Lung microvascular endothelial cell (primary cell): ENCODE measurements at places on chromosomes 6 and 20. TPM values are rescaled to one million over a fixed set of nuclear protein-coding genes. Genes with fewer than 3 reads are reported as not detected.

DNA sequence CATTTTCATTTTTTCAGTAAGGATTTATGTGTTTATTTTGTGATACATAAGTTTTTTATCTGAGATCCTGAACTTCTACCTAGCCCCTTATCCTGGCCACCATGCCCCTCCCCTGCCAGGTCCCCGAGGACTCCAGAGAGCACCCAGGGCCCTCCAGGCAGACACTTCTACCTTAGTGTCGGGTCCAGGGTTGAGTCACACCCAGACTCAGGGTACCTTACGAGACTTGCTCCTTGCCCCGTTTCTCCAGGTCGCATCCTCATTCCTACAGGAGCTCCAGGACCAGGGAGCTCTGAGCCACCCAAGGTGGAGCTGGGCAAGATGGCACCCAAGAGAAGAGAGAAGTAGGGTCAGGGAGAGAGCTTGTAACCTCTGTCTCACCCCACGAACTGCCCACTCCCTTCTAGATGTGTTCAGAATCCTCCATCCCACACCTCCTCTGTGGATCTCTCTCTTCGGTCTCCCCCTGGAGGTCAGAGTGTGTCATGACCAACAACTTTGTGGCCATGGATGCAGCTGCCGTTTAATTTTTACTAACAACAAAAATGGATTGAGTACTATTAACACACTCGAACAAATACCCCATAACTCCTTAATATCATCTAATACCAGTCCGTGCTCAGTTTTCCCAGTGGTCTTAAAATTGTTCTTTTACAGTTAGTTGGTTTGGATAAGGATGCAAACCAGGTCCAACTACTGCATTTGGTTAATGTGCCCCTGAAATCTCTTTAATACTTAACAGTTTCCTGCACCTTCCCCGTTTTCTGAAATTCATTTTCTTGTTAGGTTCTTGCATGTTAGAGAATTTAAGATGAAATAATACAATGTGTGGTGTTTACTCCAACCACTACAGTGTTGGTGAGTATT is 130.6 kb upstream of the INSM1 start:
- DNase-seq: peak; percentile 38

GRCh38 chr6:136737871-136738691 is 54.2 kb downstream of the MAP3K5 start:
- DNase-seq: peak; percentile 81

DNA sequence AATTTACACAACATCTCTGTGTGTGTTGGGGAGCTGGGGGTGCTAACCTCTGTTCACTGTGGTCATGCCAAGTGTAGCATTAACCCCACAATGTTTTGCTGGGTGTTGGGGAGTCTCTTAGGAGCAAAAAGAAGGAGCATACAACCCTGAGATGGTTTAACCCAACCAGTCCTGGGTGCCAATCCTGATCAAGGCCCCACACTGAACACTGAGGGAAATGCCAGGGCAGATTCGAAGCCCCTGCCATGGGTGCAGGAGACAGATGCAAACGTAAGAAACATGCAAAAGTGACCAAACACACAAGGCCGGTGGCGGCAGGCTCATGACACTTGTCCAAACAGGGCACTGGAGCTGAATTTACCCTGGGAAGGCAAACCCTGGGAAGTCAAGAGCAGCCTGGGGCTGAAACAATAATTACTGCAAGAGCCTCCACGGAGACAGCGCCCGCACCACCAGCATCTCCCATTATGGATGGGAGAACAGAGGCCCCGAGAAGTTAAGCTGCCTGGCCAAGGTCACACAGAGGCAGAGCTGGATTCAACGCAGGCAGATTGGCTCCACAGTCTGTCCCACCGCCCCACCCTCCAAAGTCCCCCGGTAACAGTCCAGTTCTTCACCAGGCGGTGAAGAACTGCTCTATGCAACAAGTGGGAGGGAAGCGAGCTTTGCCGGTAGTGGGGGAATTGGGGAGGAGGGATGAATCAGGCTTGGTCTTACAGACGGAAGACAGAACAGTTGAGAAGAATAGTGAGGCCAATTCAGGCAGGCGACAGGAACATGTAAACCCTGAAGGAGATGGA is 8.5 kb downstream of the ACSS1 start:
- no peak for DNase-seq

PRDM1 gene
- 0.40 and 1.3 TPM in 2 replicates for total RNA-seq

GRCh38 chr20:10131732-10132345 is 86.8 kb upstream of the SNAP25 start:
- DNase-seq: peak; percentile 38

- peak; percentile 1 for DNase-seq
Observed at GRCh38 chr20:9172851-9173250, 104.0 kb downstream of the PLCB4 start.

DNA sequence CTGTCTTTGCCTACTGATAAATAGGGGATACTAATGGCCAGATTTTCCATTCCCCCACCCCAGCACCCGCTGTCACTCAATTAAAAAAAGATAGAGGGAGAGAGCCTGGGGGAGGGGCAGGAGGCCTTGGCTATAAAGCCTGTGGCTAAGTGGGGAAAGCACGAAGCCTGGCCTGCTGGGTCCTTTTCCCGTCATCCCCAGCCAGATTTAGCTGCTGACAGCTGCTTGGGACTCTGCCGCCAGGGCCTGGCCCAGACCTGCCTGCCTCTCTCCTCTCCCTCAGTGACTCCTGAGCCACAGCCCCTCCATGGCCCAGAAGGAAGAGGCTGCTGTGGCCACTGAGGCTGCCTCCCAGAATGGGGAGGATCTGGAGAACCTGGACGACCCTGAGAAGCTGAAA is at the start of gene APOBEC2:
Gene APOBEC2, plus strand, starts transcription at position 162 of the 400 bp plus-strand sequence. Its CDS starts 146 bp downstream, at position 308.
- no peak for DNase-seq

STMND1 gene
- total RNA-seq: not detected in 2 replicates

FAXC gene
- 0.20 and 1.3 TPM in 2 replicates for total RNA-seq
